Daoy (cell line): ENCODE measurements at places on chromosomes 4 and X. TPM values are rescaled to one million over a fixed set of nuclear protein-coding genes. Genes with fewer than 3 reads are reported as not detected.

Gene CYTL1
- 15.8 and 22.1 TPM in 2 replicates for total RNA-seq

DNA sequence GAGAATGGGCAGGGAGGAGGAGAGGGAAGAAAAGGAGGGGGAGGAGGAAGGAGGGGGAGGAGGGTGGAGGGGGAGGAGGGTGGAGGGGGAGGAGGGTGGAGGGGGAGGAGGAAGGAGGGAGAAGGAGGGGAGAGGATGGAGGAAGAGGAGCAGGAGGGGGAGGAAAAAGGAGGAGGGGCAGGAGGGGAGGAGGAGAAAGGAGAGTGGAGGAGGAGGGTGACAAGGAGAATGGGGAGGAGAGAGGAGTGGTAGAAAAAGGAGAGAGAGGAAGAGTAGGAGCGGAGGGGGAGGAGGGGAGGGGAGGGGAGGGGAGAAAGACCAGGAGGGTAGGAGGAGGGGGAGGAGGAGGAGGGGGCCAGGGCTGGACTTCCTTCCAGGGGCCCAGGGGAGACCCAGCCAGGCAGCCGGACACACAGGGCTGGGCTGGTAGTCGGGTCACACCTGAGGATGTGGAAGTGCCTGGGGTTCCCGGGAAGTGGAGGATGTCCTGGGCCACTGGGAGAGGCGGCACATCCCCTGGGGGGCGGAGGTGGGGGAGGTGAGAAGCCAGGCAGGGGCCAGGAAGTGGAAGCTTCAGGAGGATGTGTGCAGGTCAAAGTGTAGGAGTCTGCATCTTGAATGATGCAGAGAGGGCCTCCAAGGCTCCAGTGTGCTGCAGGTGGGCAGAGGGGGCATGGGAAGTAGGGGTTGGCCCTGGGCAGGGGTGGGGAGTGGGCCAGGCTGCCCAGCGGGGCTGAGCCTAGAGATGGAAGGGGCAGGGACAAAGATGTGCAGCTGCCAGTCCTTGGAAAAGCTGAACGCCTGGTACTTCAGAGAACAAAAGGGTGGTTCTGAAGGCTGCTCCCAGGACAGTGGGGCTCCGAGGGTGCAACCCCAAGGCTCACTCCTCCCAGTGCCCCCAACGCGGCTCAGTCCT is 18.8 kb downstream of the IL3RA start:
- DNase-seq: no peak

DNA sequence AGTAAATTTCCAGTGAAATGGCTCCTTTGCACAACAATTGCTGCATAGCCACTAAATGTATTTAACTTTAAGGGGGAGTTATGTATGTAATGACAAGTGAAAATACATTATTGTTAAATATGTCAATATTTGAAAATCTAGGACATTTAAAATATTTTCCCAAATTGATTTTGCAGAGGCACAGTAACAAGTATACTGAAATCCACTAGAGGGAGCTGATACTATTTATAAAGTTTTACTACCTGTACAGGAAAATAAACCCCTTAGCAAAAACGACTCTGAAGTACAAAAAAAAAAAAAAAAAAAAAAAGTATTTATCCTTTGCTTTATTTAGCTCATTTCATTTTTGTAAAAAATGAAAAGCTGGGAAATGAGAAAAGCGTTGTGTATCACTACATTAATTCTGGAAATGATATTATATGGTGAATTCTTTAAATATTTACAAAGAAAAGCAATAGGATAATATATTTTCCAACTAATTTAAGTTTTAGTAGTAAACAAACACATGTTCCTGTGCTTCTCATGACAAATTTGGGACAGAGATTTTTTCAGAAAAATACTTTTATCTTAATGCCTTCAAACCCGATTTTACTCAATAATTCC is 727.7 kb downstream of the DMD start:
- no peak for DNase-seq

Gene SMR3B
- total RNA-seq: not detected in 2 replicates

Gene FGA
- total RNA-seq: not detected in 2 replicates

Gene FANCB
- total RNA-seq: 6.5 and 8.2 TPM in 2 replicates

- no peak for DNase-seq
Observed at GRCh38 chr4:25654031-25654970, 1.4 kb upstream of the SLC34A2 start.

- DNase-seq: no peak
Observed at GRCh38 chrX:84907324-84907968, 96.2 kb upstream of the APOOL start.

DNA sequence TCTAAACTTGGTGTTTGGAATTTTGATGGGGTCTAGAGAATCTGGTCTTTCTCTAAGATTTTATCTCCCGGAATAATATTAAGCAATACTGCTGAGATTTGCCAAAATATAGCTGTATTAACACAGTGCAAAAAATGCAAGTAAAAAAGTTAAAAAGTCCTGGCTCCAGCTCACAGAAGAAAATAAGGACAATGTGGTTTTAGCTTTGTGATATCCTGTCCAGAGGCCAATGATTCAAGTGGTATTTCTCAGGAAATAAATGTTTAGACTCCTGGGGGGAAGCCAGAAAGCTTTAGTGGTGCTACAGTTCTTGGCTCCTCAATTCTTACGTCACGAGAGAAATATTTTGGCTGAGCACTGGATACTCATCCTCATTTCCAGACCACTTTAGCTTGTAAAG is 40.9 kb upstream of the IL13RA2 start:
- peak; percentile 55 for DNase-seq

Gene C4orf50
- total RNA-seq: not detected in 2 replicates

Gene HERC6
- 3.4 and 5.8 TPM in 2 replicates for total RNA-seq

- no peak for DNase-seq
Observed at GRCh38 chr4:1337376-1337831, 9.6 kb upstream of the UVSSA start.

DNA sequence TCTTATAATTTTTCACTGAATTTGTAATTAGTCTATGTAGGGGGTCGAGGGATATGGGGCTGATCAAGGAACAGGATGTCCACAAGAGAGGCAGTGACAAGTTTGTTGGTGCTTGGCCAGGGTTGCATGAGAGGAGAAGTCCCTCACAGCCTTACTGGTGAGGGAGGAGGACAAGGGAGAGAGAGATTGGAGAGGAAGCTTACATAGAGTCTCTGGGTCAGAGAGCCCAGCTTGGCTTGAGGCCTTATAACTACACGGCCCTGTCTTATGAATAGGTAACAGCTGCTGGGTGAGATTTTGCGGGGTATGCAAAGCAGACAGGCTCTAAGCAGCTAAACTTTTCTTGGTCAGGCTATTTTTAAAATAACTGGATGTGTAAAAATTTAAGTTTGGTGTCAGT is 37.9 kb upstream of the OTUD4 start:
- DNase-seq: no peak

Gene HS3ST1
- total RNA-seq: not detected in 2 replicates

DNA sequence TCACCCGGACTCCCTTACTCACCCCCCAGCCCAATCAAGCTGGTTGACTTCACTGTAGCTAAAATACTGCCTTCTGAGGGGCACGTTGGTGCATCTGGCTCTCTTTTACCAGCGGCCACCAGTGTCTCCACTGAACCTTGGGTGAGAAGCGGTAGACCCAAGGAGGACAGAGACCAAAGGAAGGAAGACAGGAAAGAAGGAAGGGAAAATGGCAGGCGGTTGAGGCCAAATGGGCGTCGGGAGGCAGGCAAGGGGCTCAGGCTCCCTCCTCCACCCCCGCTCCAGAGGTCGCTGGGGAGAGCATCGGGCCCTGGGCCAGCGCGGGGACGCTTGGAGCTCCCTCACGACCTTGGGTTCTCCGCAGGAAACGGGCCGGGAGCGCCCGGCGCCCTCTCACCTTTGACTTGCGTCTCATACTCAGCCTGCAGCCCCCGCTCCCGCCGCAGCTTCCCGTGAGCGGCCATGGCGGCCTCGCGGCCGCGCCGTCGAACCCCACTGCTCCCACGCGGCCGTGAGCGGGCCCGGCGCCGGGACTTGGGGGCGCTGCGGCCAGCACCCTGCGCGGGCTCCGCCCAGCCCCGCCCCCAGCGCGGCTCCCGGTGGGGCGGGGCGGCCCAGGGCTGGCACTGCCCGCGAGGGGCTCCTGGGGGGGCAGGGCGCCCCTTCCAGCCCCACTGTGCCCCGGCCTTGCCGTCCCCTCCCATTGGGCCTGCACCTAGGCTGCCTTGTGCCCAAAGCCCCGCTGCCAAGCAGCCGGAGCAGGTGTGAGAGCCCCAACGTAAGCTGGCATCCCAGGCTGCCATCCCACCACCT is at the start of gene ARHGAP4:
Gene ARHGAP4, minus strand, starts transcription at position 526 of the 813 bp plus-strand sequence. Its CDS starts 62 bp downstream, at position 464.
- no peak for DNase-seq

Gene PAGE2B
- 2.3 TPM in 1 of 2 replicates, not detected in the other for total RNA-seq

DNA sequence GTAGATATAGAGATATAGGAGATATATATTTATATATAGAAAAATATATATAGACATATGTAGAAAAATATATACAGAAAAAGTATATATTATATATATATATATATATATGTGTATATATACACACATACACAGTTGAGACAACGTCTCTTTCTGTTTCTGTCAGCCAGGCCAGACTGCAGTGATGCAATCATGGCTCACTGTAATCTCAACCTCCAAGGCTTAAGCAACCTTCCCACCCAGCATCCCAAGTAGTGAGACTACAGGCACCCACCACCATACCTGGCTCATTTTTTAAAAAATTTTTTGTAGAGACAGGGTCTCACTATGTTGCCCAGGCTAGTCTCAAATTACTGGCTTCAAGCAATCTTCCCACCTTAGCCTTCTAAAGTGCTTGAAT is 426.3 kb downstream of the GPM6A start:
- no peak for DNase-seq

DNA sequence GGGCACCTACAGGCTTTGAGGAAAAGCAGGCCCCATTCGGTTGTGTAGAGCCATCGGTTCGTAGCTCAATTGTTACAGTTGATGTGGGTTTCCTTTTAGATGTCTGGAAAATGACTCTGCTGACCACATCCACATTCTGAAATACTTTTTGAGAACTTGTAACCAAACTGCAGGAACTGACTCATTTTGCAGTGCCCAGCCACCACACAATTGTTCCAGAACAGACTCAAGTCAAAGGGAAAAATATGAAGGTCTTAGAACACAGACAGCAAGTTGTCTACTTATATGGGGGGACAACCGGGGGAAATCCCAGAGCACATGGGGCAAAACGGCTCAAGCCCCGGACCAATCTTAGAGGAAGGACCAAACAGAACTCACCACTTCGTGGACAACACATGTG is 557.6 kb upstream of the DIPK2B start:
- peak; percentile 82 for DNase-seq

Gene TRIML2
- 0.23 and 0.77 TPM in 2 replicates for total RNA-seq

GRCh38 chr4:166460769-166461550 is 587.9 kb downstream of the TLL1 start:
- DNase-seq: no peak

DNA sequence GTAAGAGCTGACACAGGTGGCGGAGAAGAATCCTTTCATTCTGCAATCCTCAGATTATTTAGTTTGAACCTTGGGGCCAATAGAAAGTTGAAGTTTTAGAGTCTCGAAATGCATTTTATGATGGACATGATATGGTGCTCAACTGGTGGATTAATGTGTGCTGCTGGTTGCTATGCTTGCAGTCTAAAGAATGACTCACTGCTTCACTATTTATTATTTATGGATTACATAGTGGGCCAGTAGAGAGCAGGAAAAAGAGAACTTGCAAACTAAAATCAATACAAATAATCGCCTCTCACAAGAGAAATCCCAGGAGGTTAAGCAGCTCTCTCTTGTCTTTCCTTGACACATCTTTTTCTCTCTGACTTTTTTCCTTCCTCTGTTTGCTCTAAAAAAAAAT is 2326.8 kb upstream of the AGA start:
- DNase-seq: no peak

- DNase-seq: no peak
Observed at GRCh38 chr4:11814758-11815157, 386.1 kb upstream of the HS3ST1 start.

GRCh38 chr4:52116641-52117040 is 65.5 kb downstream of the SPATA18 start:
- DNase-seq: no peak

DNA sequence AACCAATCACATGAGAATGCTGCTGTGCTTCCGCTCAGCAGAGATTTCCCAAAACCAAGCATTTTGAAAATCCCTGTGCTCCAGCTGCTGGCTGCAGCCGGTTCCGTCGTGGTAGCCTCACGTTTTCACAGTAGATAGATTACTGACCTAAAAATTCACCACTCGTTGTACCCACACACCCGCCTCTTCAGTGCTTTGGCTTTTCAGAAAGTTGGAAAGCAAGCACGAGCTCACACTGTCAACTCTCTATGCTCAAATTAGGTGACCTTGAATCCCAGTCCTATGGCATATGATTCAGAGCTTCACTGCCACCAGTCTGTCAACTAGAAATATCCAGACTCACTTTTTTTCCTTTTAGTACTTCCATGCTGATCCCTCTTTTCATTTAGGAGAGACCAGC is 168.9 kb downstream of the DCTD start:
- DNase-seq: no peak

DNA sequence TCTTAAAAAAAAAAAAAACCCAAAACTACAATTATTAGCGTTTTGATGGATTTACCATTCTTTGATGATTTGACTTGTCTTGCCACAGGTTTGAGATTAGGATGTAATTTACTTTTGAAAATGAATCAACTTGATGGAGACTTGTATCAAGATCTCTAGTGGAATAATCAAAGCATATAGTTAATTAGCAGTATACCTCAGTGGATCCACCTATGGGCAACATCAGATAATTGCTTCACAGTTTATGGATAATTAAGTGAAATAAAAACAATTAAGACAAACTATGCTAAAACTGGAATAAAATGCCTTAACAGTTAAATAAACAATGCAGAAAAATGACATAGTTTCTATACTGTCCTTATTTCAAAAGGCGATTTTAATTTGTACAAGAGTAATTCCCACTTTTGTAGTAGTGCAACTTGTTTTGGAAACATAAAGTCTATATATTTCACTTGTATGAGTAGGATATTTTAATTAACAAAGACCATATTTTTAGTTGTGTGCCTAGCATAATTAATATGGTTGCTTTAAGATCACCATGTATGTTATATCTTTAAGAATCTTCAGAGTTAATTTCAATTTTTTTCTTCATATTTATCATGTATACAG is 4.2 kb downstream of the CPEB2 start:
- no peak for DNase-seq

Gene CABS1
- total RNA-seq: not detected in 2 replicates

Gene PAGE4
- total RNA-seq: not detected in 2 replicates

- DNase-seq: no peak
Observed at GRCh38 chr4:169803413-169803812, 45.7 kb upstream of the HPF1 start.
